ENCODE measurements at places on chromosomes 12 and 14.

DNA sequence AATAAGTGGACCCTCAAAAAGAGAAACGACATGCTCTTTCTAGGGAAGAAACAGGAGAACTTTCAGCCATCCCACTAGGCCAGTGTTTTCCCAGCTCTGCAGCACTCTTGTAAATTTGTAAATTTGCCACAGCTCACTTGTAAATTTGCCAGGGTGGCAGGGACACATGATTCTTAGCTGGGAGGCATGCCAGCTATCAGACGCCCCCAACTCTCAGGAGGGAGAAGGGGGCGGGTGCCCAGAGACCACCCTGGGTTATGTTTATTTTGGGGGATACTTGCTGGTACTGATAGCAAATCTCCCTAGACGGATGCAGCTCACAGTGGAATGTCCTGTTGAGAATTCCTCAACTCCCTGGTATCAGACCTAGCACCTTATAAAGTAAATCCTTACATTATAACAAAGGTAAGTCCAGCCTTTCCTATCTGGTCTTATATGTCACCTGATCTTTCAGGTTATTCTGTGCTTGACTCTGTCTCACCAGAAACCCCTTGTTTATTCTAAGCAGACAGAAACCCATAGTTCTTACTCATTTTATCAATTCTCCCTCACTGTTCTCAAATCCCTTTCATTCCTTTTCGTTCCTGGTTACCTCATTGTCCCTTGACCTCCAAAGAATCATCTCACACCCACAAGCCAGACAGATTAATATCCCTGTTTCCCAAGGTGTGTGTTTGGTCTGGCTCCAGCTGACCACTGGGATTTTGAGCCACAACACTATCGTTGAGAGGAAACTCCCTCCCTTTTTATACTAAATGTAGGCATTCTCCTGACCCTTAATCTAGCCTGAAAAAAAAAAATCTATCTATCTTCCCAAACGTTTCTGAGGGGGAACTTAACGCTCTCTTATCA lies 69.3 kb upstream of the HMGA2 start:
- DNase-seq, result no peak

DNA sequence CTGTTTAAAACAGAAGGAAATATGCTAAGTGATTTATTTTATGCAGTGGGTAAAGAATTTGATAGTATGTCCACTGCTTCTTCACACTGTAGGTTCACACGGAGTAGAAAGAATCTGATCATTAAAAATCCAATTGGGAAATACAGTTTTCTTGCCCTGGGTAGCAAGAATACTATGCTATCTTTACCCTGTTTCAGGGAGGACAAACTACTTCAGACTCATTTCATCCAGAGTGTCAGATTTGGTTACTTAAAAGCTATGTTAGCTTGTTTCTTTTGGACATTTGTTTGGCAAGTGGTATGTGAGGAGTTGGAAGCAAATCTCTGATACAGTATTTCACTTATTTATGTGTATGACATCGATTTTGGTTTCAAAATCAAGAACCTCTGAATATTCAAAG lies 4.3 kb downstream of the FRS2 start:
- no peak for DNase-seq

DNA sequence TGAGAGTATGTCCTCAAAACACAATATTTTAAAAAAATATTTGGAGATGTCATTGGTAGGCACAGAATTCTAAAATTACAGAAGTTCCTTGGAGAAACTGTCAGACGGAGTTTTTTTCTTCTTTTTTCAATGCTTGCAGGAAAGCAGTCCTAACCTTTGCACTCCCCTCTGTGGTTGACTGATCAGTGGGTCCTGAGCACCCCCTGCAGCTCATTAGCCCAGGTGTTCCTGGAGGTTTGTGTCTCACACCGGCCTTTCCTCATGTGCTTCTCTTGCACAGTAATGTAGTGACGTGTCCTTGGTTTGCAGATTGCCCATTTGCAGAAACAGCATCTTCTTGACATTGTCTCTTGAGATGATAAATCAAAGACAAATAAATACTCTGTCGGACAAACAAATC lies 513.0 kb downstream of the TMEM121 start:
- DNase-seq, result no peak

DNA sequence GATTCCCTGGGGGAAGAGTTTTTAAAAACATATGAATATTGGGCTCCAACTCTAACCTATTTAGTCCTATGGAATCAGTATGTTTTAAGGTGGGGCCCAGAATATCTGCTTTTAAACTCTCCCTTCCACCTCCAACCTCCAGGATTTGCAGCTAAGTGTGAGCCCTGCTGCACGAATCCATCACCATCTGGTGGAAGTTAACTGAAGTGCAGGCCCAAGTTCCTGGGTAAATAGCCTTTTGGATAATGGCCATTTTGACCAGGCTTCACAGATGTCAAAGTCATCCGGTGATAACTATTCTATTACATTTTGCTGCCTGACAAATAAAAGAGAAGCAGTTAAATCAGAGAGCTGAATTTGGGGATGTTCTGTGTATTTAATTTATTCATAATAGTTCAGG lies 58.1 kb upstream of the RMST start:
- peak; percentile 56 for DNase-seq

DNA sequence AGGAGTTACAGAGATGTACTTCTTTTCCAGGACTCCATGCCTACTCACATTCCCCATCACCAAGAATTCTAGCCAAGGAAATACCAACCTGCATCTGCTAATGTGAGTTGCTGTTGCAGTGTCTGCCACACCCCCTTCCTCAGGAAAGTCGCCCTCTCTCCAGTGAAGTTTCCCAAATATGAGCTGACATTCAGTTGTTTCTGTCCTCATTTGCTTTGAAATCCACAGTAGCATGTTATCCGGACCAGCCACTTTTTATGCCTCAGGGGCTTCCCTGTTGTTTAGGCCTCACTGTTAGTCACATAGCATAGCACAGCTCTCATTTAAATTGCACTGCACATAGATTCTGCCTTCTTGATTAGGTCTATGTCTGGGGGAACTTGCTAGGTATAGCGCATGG lies 212.4 kb downstream of the EGLN3 start:
- DNase-seq, result no peak

- DNase-seq, result no peak
Observed at GRCh38 chr12:72380441-72380840, 108.3 kb downstream of the TRHDE start.

DNA sequence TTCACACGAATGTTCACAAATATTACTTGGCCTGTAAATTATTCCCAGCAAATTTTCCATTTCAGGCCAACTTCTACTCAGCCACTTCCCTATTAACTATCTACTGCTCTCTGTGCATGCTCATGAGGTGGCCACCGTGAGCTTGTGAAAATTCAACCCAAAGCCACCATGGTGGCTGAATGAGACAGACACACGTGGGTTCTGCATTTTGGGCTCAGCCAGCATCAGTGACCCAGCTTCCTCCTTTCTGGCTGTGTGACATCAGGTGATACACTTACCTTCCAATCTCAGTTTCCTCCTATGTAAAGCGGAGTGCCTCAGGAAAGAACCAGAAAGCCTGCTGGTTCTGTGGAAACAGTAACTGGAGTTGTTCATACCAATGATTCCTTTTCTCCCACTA lies 175.8 kb downstream of the FOXN3 start:
- no peak for DNase-seq

DNA sequence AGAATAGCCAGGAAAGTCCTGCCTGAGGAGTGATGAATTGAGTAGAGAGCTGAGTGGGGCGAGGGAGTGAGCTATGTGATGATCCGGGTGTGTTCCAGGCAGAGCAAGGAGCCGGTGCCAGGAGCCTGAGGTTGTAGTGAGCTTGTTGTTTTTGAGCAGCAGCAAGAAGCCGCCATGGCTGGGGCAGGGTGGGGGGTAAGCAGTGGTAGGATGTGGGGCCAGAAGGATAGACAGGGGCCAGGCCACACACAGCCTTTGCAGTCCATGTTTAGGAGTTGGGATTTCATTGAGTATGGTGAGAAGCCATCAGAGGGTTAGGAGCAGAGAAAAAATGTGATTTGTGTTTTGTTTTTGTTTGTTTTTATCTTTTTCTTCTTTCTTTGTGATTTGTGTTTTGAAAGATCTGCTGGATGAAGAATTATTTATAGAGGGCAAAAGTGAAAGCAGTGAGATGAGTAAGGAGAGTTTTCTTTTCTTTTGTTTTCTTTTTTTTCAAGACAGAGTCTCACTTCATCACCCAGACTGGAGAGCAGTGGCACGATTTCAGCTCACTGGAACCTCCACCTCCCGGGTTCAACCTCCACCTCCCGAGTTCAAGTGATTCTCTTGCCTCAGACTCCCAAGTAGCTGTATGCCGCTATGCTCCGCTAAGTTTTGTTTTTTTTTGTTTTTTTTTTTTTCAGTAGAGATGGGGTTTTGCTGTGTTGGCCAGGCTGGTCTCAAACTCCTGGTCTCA lies 92.3 kb upstream of the BCAT1 start:
- no peak for DNase-seq

DNA sequence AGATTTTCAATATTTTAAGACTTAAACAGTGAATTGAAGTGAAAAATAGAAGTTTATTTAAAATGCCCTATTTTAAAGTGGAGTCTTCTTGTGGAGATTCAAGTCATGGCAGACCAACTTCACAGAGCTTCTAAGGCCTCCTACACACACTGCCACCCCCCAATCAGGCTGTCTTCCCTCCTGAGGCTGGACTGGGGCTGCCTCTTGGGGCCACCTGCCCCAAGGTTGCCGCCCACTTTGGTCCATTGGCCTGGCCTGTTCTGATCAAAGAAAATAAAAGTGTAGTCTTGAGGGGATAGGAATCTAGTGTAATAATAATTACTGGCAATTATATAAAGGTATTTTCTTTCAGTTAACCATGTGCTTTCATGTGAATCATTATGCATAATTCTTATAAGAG lies 1.3 kb downstream of the GOLT1B start:
- no peak for DNase-seq

GRCh38 chr12:15013634-15014179 lies 40.9 kb downstream of the PDE6H start:
- DNase-seq, result no peak

- no peak for DNase-seq
Observed at GRCh38 chr12:80707126-80707829, at the start of gene MYF6. Gene MYF6 (plus strand): TSS chr12:80707634. CDS start chr12:80707720, 86 bp downstream.

DNA sequence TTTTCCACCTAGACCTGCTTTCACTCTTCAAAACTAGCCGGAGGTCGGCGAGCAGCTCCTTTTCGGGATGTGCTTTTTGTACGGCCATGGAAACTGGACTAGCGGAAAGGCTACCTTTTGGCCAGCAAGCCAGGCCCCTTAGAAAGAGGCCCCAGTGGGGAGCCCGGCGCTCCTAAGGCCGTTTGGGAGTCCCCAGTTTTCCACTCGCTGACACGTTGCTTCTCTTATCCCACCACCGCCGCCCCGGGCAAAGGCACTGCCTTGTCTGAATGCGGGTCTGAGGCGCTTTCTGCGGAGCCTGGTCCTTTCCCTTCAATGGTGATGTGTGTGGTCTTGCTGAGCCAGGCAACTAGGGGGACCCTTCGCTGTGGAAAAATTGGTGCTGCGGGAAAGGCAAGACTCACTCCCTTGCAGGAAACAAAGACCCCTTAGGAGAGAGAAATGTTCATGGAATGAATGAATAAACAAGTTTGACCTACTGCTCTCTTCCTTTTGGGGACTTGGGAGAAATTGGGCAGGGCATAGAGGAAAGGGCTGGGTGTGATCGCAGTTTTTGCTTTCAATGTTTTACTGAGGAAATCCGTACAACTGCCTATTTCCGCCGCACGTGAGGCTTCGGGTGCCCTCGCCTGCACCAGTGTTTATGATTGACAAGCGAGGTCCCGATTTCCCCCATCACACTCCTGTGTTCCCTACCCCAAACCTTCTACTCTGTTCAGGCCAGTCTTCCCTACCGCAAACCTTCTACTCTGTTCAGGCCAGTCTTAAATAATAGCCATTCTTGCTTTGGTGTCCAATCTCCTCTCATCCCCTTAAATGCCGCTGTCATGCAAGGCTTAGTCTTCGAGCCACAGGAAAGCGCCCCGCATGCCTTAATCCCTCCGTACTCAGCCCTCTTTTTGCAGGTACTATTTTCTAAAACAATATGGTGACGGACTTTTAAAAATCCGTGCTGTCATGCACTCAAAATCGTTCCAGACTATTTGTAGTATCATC lies 1.0 kb upstream of the SLC38A2 start:
- peak; percentile 50 for DNase-seq

GRCh38 chr12:22410486-22410885 lies 76.0 kb upstream of the ST8SIA1 start:
- DNase-seq, result no peak

GRCh38 chr14:82398256-82398655 lies 864.6 kb upstream of the SEL1L start:
- DNase-seq, result no peak

DNA sequence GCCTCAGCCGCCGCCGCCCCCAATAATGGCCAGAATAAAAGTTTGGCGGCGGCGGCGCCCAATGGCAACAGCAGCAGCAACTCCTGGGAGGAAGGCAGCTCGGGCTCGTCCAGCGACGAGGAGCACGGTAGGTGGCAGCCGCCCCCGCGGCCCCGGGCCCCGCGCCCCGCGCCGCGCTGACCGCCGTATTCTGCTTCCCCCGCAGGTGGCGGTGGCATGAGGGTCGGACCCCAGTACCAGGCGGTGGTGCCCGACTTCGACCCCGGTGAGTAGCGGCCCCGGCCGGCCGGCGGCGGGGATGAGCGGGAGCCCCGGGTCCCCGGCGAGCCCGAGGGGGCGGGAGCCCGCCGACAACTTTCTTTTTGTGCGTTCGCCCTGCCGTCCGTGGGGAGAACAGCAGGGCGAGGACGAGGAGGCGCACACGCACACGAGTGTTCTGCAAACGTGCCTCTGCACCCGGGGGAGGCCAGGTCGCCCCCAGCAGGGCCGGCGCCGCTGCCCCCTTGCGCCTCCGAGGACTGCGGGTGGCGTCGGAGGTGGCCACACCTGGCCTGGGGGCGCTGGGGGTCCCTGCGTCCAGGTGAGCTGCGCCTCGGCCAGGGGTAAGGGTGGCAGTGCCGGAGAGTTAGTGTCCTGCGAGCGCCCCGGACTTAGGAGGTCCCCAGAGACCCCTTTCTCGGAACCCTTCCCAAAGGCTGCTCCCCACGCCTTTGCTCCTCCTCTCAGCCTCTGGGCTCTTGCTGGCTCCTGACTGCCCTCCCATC lies 794 bp downstream of the RCOR1 start:
- DNase-seq, result peak; percentile 37

DNA sequence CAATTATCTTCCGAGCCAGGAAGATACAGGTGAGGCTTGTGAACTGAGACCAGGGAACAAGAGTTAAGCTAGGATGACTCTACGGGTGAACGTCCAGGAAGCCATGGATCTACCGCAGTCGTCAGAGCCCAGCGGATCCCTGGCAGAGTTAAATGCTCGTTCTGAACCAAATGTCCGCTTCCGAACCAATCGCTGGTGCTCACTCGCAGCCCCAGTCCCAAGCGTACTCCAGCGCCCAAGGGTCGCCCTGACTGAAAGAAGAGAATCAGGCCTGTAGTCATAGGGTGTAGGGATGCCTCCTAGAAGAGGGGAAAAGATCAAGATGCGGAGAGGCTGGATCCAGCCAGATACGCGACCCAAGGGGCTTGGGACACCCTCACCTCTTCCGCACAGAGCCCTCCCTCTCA lies 283 bp downstream of the VIPAS39 start:
- no peak for DNase-seq

- no peak for DNase-seq
Observed at GRCh38 chr12:104662203-104662602, 205.5 kb downstream of the CHST11 start.
